ENCODE measurements at places on chromosomes 3 and 15. TPM values are rescaled to one million over a fixed set of nuclear protein-coding genes. Genes with fewer than 3 reads are reported as not detected.
A peak's percentile ranks its signal among the peaks of the same experiment; 100 is the strongest.

DNA sequence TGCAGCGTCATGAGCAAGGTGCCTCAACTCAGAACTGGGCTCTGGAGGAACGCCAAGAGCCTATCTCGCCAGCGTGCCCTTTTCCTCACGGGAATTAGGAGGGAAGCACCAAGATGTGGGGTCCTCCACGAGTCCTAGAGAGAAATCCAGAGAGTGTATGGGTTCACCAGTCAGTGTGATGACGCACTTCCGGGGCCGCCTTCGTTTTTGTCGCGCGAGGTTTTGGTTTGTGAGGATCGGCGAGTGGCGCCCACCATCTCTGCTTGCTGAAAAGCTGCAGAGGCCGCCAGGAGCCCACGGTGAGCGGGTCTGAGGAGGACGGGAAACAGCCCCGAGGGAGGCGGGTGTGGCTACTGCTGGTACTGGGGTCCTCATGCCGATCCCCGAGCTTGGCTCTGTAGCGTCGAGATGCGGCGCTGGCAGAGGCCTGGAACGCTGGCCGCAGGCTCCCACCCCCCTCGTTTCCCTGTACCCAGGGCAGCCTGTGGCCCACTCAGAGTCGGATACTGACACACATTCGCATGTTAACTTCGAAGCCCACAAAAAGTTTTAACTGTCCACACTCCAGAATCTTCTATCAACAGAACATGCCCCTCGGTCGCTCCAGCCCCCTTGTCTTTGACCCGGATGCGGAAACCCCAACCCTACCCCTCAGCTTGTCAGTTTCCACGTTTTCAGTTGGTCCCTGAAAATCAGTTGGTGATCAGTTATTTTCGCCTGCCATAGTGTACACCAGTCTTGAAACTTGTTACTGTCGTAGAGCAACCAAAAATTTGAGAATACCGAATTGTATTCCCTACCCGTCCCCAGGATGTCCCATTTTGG is 30.4 kb downstream of the ZNF662 start:
- DNase-seq = no peak

- DNase-seq = no peak
These were observed 29.4 kb downstream of the CRTC3 start for GRCh38 chr15:90559119-90559518.

DNA sequence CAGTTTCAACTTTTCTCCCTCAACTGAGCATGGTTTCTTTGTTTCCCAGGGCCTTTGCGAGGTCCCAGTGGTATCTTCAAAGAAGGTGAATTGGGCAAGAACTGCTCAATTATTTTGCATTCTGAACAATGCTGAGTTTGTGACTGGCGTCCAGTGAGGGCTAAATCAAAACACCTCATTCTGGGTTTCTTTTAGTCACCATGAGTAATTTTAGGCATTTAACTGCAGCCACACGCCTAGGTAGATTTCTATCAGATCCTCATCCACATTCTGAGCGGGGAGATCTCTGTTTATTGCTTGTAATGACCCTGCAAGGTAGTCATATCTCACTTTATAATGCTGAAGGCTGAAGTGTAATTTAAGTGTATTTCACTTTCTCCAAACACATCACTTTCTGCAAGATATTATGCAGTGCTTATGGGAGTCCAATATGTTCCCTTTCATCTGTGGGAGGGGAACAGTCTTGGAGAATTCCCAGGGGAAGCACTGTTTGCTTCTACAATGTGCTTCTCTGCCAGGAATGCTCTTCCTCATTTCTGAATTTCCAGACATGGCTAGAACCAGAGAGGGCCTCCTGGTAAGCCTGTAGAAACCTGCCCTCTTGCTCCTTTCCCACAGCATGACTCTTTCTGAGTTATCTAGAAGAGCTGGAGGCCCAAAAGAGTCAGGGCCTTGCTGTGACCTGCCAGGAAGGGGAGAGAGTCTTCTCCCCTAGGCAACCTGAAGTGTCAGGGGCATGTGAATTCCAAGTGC is 91.7 kb downstream of the FRMD4B start:
- no peak for DNase-seq

- peak; percentile 85 for DNase-seq
These were observed 757 bp upstream of the DIPK2A start for GRCh38 chr3:143970773-143971358.

- DNase-seq = peak; percentile 48
These were observed 448 bp downstream of the SLC12A8 start for GRCh38 chr3:125212091-125212508.

DNA sequence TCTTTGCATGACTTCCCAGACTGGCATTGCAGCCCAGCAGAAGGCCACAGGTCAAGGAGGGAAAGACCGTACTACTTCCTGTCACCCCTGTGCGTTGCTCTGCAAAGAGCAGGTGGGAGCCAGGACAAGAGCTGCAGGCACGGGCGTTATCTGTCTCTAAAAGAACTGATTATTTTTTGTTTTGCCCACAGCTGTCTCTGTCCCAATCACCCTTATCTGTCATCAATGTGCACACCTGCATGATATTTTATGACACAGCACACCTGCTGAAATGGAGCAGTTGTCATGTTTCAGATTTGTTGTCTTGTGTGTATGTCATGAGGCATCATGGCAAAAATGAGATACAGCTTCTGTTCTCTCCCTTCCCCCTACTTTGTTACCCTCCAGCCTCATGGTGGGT is 58.8 kb downstream of the SLCO3A1 start:
- DNase-seq = no peak

DNA sequence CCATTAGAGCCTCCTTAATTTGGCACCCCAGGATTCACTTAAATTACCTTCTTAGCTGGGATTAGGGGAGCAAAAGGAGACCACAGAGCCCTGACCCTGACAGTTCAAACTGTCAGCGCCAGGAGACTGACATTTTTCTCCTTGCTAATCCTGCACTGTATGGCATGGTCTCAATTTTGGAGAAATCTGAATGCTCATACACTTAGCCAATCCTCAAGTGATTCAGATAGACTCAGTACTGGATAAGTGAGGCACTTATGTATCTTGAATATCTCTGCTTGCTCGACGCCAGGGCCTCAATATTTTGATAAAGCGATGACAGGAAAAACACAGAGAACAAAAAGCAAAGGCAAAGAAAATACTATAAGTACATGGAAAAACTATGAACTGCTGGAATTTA is 375.9 kb upstream of the WNT5A start:
- no peak for DNase-seq

GRCh38 chr3:35690271-35690670 is 50.9 kb downstream of the ARPP21 start:
- DNase-seq = no peak

- no peak for DNase-seq
These were observed 54.5 kb downstream of the CPN2 start for GRCh38 chr3:194296454-194297263.

DNA sequence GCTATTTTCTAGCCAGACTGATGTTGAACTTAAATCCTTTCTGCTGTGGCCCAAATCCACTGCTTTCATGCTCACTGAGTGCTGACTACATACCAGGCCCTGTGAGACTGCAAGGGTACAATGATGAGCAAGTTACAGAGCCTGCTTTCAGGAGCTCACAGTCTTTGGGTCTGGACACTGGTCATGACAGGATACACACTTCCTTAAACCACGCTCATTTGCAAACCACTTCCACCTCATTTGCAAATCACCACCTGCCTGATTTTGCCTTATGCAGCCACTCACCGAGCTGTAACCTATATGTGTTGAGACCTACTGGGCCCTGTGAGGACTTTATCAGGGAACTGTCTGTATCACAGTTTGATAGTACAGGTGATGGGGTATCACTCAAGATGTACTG is 50.2 kb upstream of the LRRC58 start:
- no peak for DNase-seq

GRCh38 chr3:40731445-40731844 is 206.7 kb downstream of the ZNF621 start:
- DNase-seq = no peak

DNA sequence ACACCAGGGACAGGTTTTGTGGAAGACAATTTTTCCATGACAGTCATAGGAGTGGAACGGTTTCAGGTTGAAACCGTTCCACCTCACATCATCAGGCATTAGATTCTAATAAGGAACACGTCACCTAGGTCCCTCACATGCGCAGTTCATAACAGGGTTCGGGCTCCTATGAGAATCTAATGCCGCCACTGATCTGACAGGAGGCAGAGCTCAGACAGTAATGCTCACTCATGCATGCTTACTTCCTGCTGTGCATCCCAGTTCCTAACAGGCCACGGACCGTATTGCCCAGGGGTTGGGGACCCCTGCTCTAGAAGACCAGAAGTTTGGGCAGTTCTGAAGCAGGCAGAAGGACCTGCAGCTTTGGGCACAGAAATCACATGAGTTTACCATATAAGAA is 61.5 kb downstream of the MYO1E start:
- DNase-seq = no peak

DNA sequence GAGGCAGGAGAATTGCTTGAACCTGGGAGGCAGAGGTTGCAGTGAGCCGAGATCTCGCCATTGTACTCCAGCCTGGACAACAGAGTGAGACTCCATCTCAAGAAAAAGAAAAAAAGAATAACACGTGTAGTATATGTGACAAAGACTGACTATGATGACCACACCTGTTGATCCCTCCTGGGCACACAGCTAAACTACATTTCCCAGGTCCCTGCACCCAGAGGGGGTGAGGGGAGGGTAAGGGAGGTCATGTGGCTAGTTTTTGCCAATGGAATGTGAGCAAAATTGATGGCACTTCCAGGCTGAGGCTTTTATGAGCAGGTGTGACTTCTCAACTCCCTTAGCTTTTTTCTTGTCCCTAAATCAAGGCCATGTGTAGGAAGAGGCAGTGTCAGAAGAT is 58.2 kb downstream of the KLHL6 start:
- no peak for DNase-seq

- DNase-seq = no peak
These were observed 158.7 kb upstream of the UBE2E2 start for GRCh38 chr3:23044463-23044862.

- no peak for DNase-seq
These were observed 6.9 kb downstream of the TUSC7 start for GRCh38 chr3:116716490-116716889.

DNA sequence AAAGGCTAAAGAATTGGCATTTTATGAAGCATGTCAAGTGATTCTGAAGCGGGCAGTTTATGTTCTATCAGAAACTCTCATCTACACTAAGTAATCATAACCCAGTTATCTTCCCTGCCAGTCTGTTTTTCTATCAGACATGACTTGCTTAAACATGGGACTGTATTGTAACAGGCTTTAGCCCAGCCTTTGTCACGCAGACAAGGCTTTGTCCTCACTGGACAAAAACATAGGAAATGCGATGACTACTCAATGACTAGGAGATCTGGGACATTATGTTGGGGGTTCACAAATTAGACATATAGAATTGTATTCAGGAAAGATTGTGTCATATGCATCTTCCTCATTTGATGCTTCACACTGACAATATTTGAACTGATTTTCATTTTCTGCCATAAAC is 115.5 kb downstream of the GADL1 start:
- DNase-seq = no peak

GRCh38 chr15:80778964-80779657 is at the start of gene CEMIP:
TSS of gene CEMIP (plus strand) at chr15:80779370. CDS start at chr15:80873880, 94,510 bp downstream.
- DNase-seq = peak; percentile 87

DNA sequence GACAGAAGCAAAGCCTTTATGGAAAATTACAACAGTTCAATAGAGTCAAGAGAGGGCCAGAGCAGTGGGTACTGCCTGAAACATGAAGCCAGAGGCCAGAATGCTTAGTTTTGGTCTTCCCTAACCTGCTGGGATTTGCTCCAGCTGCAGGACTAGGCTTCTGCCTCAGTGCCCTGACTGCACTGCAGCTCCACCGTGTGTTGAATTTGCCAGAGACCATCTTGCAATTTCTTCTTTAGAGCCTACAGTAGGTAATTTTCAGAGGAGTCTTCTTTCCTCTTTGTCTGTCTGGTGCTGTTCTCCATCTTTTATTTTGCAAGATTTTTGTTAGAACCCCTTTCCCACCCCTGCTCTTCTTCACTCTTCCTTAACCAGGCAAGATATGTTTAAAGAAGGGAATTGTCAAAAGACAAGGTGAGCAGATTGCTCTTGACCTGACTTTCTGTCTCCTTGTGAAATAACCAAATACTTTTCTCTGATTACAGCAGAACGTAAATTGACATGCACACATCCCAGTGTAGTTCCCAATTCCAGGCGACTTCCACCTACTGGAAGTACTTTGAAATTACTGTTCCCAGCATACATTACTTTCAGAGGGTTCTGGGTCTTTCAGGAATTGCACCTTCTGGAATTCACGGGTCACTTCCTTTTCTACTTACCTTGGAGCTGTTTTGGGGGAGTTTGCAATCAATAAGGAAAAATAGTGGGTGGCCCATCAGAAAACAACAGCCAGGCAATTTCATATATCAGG is 161.2 kb downstream of the MINAR1 start:
- DNase-seq = no peak

GRCh38 chr3:15443826-15444524 is 16.6 kb downstream of the EAF1 start:
- no peak for DNase-seq

- peak; percentile 60 for DNase-seq
These were observed 201.2 kb downstream of the GOLGA6L6 start for GRCh38 chr15:20340331-20340811.

- no peak for DNase-seq
These were observed 38.4 kb upstream of the CGNL1 start for GRCh38 chr15:57337868-57338411.

GRCh38 chr15:26850161-26850560 is 16.7 kb upstream of the GABRA5 start:
- no peak for DNase-seq

- DNase-seq = no peak
These were observed 179.9 kb downstream of the PLOD2 start for GRCh38 chr3:145981056-145981455.

DNA sequence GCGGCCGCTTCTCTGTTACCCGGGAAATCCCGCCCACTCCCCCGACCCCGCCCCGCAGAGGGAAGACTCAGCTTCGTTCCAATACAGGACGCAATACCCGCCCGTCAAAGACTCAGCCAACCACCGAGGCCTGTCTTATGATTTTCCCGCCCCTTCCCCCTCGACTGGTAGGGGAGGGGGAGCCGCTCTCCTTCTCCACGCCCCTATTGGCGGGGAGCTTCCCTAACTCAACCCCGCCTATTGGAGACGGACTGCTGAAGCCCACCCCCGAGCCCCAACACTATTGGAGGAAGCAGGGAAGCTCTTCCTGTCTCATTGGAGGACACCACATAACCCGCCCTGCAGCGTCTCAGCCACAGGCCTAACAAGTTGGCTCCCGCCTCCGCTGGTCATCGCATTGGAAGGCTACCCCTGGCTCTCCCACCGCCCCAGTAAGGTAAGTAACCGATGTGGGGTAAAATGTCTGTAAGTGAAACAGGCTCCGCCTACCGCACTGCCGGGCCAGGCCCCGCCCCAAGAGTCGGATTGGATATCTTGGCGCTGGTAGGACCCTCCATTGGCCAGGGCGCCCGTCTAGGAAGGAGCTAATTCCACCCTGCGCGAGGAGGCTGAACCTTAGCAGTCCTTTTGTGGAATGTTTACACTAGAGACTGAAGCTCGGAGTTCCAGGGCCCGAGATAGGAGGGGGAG is at the start of gene SIN3A:
Gene SIN3A, minus strand, starts transcription at position 17 of the 690 bp plus-strand sequence. CDS start 21,315 bp downstream, outside the sequence.
- DNase-seq = peak; percentile 99

TICRR gene
- total RNA-seq = 21.0 TPM

SCG5 gene
- total RNA-seq = 2.2 TPM

HCLS1 gene
- total RNA-seq = 216 TPM

PLSCR5 gene
- total RNA-seq = not detected

FBXW12 gene
- total RNA-seq = 0.14 TPM

CHRNA7 gene
- not detected for total RNA-seq

KLHL24 gene
- 6.7 TPM for total RNA-seq

Data from activated CD4-positive, alpha-beta T cell treated with anti-CD3 and anti-CD28 coated beads, Interleukin-2, amount 10 ng/mL, durations not matched to agents 24 days and 14 days (primary cell).